Naive B cell (primary cell): ENCODE measurements at places on chromosomes 3 and 15. TPM values are rescaled to one million over a fixed set of nuclear protein-coding genes. Genes with fewer than 3 reads are reported as not detected.

The PLAAT1 gene
- 0.28 TPM for polyA plus RNA-seq

The ALPK3 gene
- not detected for polyA plus RNA-seq

The NEO1 gene
- 0.70 TPM for polyA plus RNA-seq

The JAGN1 gene
- 58.9 TPM for polyA plus RNA-seq

The RHCG gene
- not detected for polyA plus RNA-seq

The SMAD6 gene
- polyA plus RNA-seq = not detected

The ANKRD63 gene
- not detected for polyA plus RNA-seq

The SH2D7 gene
- polyA plus RNA-seq = not detected

The PDZRN3 gene
- polyA plus RNA-seq = not detected

The DPPA2 gene
- not detected for polyA plus RNA-seq

The CCRL2 gene
- 1.2 TPM for polyA plus RNA-seq

The IGSF11 gene
- not detected for polyA plus RNA-seq

The PPM1M gene
- polyA plus RNA-seq = 30.4 TPM

The AADACL2 gene
- polyA plus RNA-seq = not detected

The FGD5 gene
- not detected for polyA plus RNA-seq
